ENCODE measurements at places on chromosomes 5 and 9.

GRCh38 chr9:104923740-104924139 lies 4.2 kb downstream of the ABCA1 start:
- no peak for DNase-seq

DNA sequence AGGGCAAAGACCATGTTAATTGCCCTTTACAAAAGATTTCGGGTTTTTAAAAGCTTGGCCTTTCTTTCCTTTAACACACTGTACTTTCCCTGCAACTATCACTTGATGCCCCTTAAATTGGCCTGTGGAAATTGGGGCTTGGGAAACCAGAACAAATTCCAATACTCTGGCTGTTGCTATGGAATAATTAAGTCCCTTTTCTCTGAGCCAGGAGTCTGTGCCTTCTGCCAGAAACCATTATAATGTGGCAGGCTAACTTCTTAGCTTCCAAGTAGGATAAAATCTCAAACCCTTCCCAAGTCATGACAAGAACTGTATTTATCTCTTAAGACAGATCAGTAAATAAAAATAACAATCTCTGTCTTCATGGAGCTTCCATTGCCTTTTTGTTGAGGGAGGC lies 1.1 kb upstream of the SPINK1 start:
- DNase-seq: no peak

DNA sequence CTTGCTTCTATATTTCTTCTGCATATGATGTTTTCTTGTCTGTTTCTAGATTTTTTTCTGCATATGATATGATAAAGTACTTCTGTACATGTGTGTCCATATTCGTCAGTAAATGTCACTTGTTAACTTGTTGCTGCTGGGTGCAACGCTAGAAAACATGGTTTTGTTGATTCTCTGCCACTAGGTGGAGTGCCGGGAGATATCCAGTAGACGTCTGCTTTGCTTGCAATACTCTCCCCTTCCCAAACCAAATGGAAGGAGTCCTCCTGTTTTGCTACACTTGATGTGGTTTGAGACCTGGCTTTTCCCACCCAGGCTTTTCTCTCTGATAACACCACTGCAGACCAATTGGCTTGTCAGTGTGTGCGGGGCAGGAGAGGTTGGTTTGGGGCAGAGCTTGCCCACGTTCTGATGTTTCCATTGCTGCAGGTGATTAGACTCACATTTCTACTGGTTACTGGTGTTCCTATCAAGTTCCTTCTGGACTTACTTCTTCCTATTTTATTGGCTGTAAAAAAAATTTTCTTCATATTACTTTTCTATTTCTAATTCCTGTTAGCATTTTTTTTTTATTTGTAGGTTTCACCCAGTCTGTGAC lies 900.0 kb upstream of the CDH10 start:
- DNase-seq: no peak

- DNase-seq: no peak
Observed at GRCh38 chr5:170782438-170782837, 1.1 kb upstream of the GABRP start.

GRCh38 chr5:672329-673160 lies 20.6 kb downstream of the TPPP start:
- peak; percentile 65 for DNase-seq

DNA sequence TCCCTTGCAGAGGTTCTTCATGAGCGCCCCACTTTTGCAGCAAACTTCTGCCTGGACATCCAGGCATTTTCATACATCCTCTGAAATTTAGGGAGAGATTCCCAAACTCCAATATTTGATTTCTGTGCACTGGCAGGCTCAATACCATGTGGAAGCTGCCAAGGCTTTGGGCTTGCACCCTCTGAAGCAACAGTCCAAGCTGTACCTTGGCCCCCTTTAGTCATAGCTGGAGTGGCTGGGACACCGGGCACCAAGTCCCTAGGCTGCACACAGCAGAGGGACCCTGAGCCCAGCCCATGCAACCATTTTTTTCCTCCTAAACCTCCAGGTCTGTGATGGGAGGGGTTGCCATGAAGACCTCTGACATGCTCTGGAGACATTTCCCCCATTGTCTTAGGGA lies 74.7 kb downstream of the ZFAND5 start:
- no peak for DNase-seq

DNA sequence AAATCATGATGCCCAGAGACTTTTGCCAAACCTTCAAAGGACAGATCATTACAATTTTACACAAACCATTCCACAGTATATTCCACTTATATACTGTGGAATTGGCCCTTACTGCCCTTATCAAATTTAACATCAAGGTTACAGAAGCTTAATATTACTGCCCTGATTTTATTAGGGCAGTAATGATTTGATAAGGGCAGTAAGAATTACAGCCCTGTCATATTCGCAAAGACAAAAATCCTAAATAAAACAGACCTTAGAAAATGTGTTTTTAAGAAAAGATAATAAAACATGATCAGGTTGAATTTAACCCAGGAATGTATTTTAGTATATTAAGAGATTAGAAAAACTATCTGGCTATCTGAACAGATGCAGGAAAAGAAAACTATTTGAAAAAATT lies 7.7 kb upstream of the TMEM161B start:
- DNase-seq: no peak

DNA sequence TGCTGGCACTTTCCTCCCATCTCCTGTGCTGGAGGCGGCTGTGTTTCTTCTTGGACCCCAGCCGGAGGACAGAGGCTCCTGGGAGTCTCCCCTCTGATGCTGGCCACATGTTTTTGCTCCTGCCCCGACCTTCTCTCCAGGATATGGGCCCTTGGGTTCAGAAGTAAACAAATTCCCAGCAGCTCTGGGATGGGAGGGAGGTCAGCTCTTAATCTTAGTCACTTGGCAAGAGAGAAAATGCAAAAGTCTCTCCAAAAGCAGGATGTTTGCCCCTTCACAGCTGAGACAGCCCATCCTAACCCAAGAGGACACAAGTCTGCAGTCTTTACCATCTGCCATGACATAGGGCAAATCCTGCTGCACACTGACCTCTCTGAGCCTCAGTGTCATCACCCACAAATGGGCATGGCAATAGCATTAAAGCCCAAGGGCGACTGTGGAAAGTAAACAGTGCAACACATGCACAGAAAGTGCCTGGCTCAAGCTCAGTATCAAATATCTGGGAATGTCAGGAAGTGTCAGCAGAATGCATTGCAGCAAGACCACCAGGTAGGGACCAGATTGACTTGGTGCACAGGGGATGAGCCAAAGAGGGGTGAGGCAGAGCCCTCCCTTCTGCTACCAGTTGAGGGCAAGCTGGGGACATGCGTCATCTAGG lies 117.0 kb upstream of the CXCL14 start:
- no peak for DNase-seq

DNA sequence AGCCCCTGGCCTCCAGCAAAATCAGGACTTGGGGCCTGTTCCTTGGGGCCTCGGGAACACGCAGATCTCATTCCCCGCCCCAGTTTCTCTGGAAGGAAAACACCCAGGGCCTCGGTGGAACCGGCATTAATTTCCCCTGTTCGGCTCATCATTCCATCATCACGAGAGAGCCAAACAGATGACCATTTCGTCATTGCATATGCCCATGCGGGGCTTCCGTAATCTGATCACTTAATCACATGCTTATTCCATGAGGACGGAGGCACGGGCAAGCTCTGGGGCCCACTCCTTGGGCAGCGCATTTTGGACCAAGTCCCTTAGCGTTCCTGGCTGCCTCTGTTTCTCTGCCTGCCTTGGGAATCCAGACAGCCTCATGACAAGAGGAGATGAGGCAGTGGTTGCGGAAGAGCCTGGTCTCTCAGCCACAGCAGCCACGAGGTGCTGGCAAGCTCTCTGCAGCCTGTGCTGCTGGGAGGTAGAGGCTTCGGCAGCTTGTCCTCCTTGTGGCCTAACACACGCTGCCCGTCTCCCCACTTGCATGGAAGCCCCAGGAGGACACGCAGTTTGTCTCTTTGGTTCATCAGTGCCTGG lies 65.0 kb upstream of the IER5L start:
- no peak for DNase-seq

GRCh38 chr5:180370861-180371641 lies 17.9 kb upstream of the GFPT2 start:
- DNase-seq: no peak

DNA sequence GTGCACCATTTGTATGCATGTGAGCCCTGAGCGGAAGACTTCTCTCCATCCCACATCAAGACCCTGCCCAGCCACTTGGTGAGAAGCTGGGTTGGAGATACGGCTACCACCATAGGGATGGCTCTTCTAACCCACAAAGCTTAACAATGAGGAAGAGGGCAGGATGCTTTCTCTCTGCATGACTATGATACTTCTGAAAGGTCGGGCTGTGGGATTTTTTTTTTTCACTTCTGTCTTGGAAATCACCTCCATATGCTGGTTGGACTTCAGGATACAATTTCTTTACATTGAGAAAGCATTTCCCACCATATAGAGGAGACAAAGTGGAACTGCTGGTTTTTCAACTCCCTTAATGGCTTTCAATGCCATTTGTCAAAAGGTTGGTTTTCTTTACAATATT lies 30.5 kb downstream of the ZNF366 start:
- no peak for DNase-seq

GRCh38 chr9:95826183-95826838 lies 49.2 kb upstream of the ERCC6L2 start:
- DNase-seq: no peak

- DNase-seq: no peak
Observed at GRCh38 chr5:173453167-173453566, 125.0 kb upstream of the STC2 start.

DNA sequence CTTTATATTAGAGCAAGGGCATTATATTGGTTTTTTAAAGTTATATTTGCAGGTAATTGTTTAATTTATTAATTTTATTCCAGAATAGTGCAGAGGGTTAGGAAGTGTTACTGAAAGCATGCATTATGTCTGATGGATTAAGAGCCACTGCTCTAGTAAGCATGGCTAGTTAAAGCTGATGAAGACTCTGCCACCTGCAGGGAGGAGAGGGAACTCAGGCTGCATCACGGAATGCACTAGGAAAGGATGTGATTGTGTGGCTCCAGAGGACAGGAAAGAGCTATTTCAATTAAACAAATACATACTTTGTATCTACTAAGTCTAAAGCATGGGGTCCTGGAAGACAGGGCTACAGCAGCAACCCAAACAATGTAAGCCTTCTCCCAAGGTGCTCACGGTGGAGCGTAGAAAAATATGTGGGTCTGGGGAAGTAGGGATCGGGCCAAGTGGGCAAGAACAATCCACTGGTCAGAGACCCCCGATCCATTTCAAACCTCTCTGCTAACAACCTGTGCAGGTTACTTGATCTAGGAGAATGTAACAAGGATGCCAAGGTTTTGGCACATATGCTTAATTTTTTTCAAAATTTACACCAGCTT lies 15.3 kb upstream of the GRXCR2 start:
- no peak for DNase-seq

DNA sequence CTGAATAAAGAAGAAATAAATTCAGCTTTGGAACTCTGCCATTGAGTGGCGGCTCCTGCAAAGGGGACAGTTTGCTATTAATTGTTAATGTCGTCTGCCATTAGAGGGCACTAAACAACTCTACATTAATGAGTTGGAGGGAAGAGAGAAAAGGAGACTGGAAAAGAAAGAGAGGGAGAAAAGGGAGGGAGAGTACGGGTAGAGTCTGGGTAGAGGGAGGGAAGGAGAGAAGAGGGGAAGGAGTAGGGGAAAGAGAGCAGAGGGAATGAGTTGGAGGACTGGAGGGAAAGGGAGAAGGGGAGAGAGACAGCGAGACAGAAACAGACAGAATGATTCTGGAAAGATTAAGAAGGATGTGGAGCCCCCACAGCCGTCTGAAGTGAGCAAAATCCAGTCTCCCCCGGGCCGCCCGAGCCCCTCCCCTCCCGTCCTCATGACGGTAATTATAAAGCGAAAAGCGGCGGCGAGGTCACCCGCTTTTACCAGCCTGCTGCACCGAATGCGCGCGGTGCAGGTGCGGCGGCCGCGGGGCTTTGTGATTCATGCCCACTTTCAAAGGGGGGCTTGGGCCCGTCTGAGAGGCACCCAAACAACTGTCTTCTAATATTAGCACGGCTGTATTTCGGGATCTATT lies 1.9 kb upstream of the FST start:
- no peak for DNase-seq

- DNase-seq: no peak
Observed at GRCh38 chr5:127505905-127506304, 11.5 kb upstream of the PRRC1 start.

DNA sequence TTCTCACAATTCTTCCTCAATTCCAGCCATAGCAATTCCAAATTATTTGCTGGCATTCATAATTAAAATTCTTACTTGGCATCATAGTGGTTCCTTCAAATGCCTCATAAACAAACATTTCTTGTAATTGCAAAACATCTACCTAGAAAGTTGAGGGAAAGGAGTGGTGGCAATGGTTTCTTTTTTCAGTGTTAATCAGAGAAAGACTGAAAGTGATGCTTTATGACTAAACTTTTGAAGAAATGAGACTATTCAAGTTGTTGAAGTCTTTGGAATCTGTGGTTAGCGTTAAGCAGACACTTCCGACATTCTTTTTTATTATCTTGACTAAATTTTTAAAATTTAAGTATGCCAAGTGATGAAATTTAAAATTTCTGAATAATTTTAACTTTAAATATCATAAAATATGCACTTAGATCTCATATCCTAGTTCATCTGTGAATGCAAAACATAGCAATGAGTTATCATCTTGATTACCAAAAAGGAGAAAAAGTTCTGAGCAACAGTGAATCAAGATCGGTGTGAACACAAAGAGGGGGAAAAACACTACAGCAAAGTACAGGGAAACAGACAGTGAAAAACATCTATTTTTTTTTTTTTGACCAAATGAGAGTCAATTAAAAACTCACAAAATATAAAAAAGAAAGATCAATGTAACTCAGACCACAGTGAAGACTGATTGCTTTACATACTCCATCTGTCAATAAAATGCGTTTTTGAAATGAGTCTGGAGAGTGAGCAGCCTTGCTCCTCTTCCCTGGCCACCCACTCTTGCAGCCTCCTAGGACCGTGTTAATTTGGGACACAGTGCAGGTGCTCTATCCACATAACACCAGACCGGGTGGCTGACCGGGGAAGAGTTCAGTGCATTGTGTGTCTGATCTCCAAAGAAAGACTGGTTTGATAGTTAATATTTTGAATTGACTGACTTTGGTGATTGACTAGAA lies 20.6 kb upstream of the IL7R start:
- no peak for DNase-seq

DNA sequence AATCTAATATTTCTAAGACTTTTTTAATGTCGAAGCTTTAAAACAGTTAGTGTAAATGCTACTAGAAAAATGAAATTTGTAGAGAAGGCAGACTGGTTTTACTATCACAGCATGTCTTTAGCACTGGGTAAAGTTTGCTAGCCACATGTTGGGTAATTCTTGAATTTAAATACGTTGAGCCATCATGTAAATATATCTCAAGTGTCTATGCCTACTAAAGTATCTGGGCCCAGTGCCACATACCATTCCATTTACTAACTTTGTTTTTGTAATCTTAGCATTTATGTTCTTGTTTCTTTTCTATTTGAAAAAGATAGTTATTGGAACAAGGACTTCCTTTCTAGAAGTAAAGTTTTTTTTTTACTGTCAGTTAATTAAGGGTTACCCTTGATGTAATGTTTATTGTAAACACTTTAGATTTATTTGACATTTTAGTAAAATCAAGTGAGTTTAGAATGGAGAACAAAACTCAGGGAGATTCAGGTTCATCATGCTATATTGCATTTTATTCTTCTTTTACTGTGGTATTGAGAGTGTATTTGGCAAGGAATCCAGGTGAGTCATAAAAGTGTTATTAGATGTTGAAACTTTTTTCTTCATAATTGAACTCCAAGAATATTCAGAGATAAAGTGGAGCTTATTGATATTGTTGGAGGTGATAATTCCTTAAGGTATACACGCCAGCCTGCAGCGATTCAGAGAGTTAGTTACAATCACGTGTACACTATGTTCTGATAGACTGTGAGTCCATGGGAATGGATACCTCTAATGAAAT lies 182.4 kb downstream of the CCDC171 start:
- DNase-seq: no peak

GRCh38 chr9:77513457-77513856 lies 134.7 kb downstream of the GNA14 start:
- DNase-seq: no peak

All from activated CD8-positive, alpha-beta memory T cell treated with anti-CD3 and anti-CD28 coated beads, Interleukin-2, amount 50 U/mL, for 4 hours (primary cell).